ENCODE measurements at places on chromosomes 12 and 14. TPM values are rescaled to one million over a fixed set of nuclear protein-coding genes. Genes with fewer than 3 reads are reported as not detected.

- DNase-seq = no peak
These were observed 2.4 kb upstream of the TRIM9 start for GRCh38 chr14:51097287-51097686.

ERBB3 gene
- total RNA-seq = 55.2 TPM

POTEG gene
- total RNA-seq = not detected

- DNase-seq = no peak
These were observed 48.2 kb upstream of the PLXNC1 start for GRCh38 chr12:94100211-94100627.

DNA sequence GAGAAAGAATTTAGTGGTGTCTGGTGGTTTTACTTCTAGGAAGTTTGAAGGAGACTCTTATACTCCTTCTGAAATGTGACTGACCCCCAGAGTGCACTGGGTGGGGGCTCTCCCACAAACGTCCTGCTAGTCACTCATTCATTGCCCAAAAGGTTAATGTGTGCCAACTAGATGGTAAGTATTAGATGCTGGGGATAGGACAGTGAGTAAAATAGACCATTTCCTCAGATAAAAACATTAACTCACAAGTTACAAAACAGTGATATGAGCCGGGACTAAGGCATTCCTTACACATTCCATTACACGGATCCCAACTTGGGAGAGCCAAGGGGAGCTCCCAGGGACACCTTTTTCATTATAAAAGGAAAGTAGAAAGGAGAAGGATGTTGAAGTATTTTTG is 185.1 kb downstream of the ATXN7L3B start:
- no peak for DNase-seq

SLC10A1 gene
- total RNA-seq = not detected

- DNase-seq = peak; percentile 41
These were observed 1.5 kb downstream of the PLEKHA5 start for GRCh38 chr12:19131025-19131444.

GRCh38 chr12:108890208-108890607 is 10.3 kb downstream of the DAO start:
- DNase-seq = no peak

GRCh38 chr12:82109243-82109642 is 248.9 kb downstream of the CCDC59 start:
- no peak for DNase-seq

DNA sequence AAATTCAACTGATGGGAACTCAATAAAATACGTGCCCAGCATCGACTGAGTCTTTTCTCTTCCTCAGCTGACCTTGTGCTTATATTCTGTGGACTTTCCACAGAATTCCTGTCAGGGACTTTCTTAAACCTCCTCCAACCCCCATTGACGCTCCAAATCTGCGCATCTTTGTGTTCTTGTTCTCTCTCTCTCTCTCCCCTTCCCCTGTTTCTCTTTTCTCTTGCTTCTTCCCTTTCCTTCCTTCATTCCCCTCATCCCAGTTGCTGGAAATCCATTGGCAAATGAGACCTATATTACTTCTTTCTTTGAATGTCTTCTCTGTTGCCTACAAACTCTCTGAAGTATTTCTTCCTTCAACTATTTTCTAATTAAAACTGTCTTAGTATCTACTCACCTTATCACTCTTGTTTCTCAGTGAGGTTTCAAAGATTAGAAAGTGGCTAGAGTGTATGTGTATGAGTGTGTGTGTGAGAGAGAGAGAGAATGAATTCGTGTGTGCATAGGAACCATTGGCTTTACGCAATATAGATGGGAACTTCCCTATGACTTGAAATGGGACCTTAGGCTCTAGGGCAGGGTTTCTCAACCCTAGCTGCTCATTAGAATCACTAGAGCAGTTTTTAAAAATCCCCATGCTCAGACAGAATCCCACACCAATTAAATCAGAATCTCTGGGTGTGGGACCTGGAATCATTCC is 41.8 kb upstream of the DHRS7 start:
- DNase-seq = no peak

GRCh38 chr14:58428118-58428683 is 682 bp downstream of the KIAA0586 start:
- peak; percentile 56 for DNase-seq

Measured in HepG2 (cell line).